ENCODE measurements at places on chromosomes 3 and 15. TPM values are rescaled to one million over a fixed set of nuclear protein-coding genes. Genes with fewer than 3 reads are reported as not detected.
A peak's percentile ranks its signal among the peaks of the same experiment; 100 is the strongest.

DNA sequence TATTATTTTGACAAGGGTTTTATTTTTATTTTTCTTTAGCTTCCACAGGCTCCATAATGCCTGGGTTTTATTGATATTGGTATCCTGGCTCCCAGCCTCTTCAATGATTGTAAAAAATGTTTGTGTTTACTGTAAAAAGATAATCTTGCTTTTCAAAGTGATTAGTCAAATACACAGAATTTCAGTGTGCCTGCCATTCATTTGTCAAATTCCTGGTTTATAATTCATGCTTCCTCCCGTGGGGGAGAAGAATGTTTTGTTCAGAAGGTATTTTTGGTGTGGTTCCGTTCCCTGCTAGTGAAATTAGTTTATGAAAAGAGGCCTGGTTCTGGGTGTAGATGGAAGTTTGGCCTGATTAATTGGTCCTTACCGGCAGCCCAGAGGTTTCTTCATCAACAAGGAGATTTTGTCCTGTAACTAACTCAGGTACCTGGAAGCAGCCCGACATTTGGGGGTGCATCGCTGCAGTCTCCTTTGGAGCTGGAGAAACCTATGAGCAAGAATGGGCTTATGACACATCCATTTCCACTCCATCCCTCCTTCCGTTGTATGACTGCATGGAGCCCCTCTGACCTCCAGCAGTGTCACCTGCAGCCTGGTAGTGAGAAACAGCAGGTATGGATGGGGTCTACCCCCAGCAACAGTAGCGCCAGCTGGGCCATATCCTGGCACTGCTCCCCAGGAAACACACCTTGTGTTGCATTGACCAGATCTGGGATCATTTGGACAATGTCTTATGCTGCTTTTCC lies 101.5 kb downstream of the PGPEP1L start:
- peak overlapping the region; percentile 81 for H3K27ac ChIP-seq
- DNase-seq = peak; percentile 67
- H3K27me3 ChIP-seq = no peaks in the 10 kb centered on the region
- peak overlapping the region; percentile 42 for H3K4me3 ChIP-seq
- peaks cover 53% of the 10 kb centered on the region for H3K4me1 ChIP-seq

GRCh38 chr15:76840830-76841460 lies 64.2 kb downstream of the SCAPER start:
- H3K27me3 ChIP-seq = no peaks in the 10 kb centered on the region
- no peak overlapping the region for H3K4me3 ChIP-seq
- no peak overlapping the region for H3K27ac ChIP-seq

DNA sequence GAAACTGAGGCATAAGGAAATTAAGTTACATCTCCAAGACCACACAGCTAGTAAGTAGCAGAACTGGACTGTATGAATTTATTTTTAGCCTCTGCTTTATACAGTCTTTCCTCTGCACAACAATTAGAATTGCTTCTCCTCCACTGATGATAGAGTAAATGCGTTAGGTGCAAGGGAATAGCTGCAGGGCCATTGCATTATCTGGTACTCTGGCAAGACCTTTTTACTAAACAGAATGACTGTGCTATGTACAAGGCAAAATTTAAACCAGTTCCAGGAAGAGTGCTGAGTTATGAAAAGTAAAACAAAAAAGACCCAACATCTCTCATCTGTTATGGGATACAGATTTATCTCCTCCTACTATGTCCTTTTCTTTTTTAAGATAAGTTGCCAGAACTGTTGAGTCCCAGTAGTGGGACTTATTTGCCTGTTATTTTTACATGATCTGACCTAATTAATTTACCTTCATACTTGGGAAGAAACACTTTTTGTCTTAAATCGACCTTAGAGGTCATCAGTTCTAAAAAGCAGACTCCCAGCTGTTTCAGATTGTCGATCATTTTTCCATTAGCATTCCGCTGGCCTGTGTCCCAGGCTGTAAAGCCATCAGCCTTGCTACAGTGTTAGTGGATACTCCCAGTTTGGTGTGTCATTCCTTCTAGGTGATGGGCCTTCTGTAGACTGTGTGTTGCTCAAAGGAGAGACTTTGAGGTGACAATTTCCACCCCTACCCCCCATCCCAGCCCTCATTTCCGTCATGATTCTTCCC lies 147.5 kb upstream of the NUDT16 start:
- H3K4me3 ChIP-seq = no peak overlapping the region
- no peak overlapping the region for H3K27ac ChIP-seq
- no peak for DNase-seq
- H3K36me3 ChIP-seq = no peaks in the 10 kb centered on the region
- no peaks in the 10 kb centered on the region for H3K27me3 ChIP-seq

ENTPD3 gene
- 7.1 TPM for total RNA-seq

GPR87 gene
- total RNA-seq = 14.5 TPM

SCN5A gene
- total RNA-seq = not detected

All from PC-3 (cell line).